ENCODE measurements at places on chromosomes 16 and 17. TPM values are rescaled to one million over a fixed set of nuclear protein-coding genes. Genes with fewer than 3 reads are reported as not detected.

HGS gene
- total RNA-seq: 136 TPM

CBX2 gene
- total RNA-seq: 3.8 TPM

ARL17B gene
- 16.2 TPM for total RNA-seq

KRT28 gene
- not detected for total RNA-seq

PYY gene
- not detected for total RNA-seq

ENPP7 gene
- not detected for total RNA-seq

IL21R gene
- total RNA-seq: 85.4 TPM

SLC7A5 gene
- 441 TPM for total RNA-seq

ZFP1 gene
- 13.1 TPM for total RNA-seq

KRTAP1-1 gene
- total RNA-seq: not detected

CCDC40 gene
- total RNA-seq: 2.6 TPM

NPIPB6 gene
- 2.1 TPM for total RNA-seq

IL17C gene
- not detected for total RNA-seq
